ENCODE measurements at places on chromosomes 4 and X.

DNA sequence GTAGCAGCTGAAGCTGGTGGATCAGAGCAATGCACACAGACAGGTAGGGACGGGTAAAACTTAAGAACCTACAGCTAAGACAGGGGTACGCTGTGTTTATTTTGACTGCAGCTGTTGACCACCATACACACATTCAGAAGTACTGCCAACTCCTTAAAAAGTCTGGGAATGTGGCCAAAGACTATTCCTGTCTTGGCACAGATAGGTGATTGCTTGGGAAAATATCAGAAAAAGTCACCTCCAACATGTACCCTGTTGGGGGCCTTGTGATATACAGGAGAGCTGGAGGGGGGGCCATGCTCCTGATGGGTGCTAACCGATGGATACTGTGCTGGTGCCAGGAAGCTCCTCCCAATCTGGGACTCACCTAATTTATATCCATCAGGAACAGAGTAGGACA lies 121.2 kb downstream of the VCX2 start:
- no peak for DNase-seq

- no peak for DNase-seq
These were observed 2.6 kb downstream of the RAB28 start for GRCh38 chr4:13481569-13481968.

GRCh38 chr4:175090116-175090515 lies 172.0 kb downstream of the ADAM29 start:
- DNase-seq = no peak

DNA sequence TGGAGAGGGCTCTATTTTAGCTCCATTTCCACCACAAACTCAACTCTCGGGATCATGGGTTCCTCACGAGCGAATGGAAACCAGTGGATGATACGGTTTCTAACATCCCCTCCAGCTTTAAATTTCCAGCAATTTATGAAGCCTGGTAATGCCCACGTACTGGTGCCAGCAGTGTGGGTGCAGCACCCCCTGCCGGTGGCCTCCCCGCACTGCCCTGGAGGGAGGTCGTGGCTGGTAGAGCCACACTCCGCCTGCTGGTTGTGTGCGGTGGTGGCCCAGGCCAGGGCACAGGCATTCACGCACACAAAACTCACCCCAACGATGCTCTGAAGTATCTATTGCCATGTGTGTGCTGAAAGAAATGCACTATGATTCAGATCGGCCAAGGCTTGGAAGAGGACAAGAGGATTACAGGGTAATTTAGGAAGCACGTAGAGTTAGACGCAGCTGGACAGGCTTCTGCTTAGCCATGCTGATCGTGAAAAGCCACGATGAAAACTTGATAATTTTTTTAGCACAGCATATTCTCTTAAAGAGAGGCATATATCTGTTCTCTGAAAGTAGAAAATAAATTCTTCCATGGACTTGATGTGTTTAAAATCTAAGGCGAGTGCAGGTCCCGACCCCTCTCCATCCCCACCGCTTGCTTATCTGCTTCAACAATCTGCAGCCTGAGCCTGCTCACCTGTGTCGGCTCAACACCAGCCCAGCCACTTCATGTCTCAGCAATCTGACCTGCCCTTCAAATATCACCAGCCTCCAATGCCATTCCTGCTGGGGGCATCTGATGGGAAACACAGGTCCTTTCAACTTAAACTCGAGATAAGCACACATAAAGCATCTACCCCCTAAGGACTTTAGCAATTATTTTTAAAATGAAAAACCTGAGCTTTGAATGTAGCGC lies 59.1 kb downstream of the SCD5 start:
- peak; percentile 66 for DNase-seq

DNA sequence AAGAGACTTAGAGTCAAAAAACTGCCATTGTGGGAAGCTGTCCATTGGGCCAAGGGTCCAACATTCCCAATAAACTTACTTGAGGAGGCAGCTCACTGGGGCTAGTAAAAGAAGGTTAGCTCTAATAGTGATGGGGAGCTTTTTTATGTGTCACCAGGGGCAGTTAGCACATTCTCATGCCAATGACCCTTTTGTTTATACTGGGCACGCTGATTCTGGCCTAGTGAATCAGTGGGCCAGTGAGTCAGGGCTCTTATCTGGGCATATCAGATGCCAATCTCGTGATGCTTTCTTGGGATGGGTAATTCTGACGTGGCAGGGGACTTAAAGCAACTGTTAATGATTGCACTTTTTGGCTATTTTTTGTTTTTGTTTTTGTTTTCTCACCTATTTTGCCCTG lies 27.8 kb downstream of the TCEAL1 start:
- no peak for DNase-seq

Measured in pancreas (tissue), 10 donors.